Effector memory CD8-positive, alpha-beta T cell (primary cell): ENCODE measurements at places on chromosomes 4 and X.

- no peak for DNase-seq
These were observed 295.1 kb downstream of the GBA3 start for GRCh38 chr4:22987870-22988269.

DNA sequence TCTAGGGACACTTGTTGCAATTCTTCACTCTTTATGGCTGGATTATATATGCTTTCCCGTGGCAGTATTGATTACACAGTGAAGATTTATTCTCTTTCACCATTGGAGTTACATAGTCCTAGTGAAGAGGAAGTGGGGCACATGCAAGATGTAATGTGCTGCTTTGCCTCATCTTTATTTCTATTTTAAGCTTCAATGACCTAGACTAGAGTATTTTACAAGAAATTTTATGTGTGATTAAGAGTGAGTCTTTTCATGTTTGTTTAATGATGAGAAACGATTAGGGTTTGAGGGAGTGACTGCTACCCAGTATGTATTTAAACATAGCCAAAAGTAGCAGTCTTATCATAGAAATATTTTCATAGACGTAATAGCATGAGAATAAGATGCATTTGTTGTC is 30.8 kb downstream of the DIAPH2 start:
- no peak for DNase-seq

- no peak for DNase-seq
These were observed 11.2 kb upstream of the BCOR start for GRCh38 chrX:40108959-40109287.

GRCh38 chr4:18155067-18156041 is 133.8 kb upstream of the LCORL start:
- DNase-seq: no peak

- no peak for DNase-seq
These were observed 271.2 kb upstream of the TENM3 start for GRCh38 chr4:181971973-181972372.

GRCh38 chrX:154802947-154803346 is 2.3 kb downstream of the MPP1 start:
- no peak for DNase-seq

DNA sequence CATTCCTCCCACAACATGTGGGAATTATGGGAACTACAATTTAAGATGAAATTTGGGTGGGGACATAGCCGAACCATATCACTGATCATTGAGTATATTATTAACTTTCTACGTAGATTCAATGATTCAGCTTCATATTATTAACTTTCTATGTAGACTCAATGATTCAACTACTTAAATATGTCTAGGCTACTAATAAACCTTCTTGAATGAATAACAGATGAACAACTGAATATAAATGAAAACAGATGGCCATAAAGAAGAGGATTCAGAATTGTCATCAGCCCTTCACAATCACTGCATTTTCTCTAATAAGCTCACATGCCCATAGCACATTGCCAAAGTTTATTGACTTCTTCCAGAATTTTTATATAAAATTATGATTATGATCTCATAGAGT is 57.0 kb downstream of the CEP44 start:
- DNase-seq: no peak

- DNase-seq: no peak
These were observed 70.4 kb upstream of the ANXA3 start for GRCh38 chr4:78481180-78481579.

DNA sequence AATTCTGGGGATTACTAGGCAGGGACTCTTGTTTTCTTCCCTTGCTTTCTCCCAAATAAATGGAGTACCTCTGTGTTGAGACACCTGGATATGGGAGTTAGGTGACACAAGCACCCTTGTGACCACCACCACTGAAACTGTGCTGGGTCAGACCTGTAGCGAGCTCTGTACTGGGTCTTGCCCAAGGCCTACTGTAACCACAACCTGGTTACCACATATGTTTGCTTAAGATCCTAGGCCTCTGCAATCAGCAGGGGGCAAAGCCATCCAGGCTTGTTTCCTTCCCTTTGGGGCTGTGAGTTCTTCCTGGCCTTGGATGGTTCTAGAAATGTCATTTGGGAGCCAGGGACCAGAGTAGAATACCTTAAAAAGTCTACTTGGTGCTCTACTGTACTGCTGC is 49.4 kb downstream of the LPAR4 start:
- no peak for DNase-seq

GRCh38 chr4:22634541-22635181 is 58.1 kb upstream of the GBA3 start:
- no peak for DNase-seq

DNA sequence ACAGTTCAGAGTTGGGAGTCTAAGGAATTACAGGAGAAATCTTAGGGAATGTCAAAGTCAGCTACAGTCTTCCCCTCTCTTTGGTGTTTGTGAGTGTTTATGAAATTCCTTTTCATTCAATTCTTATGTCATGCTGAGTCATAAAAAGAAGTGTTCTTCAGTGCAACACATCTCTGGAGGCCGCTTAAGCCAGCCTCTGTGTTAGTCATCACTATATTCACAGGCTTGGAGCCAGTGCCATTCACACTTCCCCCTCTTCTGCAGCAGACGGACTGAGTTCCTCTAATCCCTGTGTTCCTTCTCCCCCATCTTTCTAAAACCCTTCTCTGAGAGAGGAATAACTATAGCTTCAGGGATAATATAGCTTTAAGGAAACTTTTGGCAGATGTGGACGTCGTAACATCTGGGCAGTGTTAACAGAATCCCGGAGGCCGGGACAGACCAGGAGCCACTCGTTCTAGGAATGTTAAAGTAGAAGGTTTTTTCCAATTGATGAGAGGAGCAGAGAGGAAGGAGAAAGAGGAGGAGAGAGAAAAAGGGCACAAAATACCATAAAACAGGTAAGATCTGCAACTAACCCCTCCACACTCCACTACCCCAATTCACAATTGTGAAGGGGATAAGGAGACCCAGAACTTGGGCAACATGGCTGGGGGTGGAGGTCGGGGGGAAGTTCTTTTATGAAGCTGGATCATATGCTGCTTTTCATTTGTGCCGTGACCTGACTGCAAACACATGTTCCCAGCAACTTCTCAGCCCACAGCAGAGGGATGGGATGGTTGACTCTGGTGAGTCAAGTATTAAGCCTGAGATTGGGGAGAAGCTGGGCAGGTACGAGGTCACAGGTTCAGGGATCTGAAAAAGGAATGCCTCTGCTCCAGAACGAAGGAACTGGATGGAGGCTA is at the start of gene SRPX2:
TSS of gene SRPX2 (plus strand) at position 244 of the 905 bp plus-strand sequence. CDS start 2,124 bp downstream, outside the sequence.
- no peak for DNase-seq

GRCh38 chr4:98602270-98602669 is 56.1 kb downstream of the TSPAN5 start:
- DNase-seq: no peak

GRCh38 chr4:150345207-150345744 is 236.7 kb upstream of the MAB21L2 start:
- DNase-seq: no peak

GRCh38 chr4:149120331-149121022 is 678.3 kb upstream of the NR3C2 start:
- no peak for DNase-seq

DNA sequence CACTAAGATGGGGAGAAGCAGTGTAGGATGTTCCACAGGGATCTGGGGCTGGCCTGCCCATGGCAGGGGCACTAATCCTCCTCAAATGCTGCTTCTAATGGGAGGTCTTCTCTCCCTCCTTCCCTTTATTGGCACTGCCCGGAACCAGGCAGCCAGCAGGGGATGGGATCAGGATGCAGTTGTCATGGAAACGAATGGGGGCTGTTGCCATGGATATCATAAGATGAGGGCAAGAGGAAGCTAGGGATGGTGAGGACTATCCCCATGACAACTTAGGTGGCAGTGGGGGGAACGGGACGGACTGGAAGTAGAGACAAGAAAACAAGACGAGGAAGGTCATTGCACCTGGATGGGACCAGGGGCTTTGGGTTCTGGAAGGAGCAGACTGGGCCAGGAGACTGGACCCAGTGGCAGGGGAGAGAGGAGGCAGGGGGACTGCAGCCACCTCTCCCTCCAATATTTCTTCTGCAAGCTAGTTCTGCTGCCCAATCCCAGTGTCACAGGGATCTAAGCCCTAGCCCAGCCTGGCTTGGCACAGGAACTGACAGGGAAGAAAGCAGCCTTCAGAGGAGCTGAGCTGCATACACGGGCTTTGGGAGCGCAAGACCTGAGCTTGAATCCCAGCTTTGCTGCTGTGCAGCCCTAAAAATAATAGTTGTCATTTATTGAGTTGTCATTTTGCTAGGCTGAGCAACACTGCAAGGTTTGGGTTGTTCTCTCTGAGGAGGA is 19.0 kb downstream of the IQSEC2 start:
- DNase-seq: no peak

- no peak for DNase-seq
These were observed 688.9 kb upstream of the AMOT start for GRCh38 chrX:113529426-113530013.

DNA sequence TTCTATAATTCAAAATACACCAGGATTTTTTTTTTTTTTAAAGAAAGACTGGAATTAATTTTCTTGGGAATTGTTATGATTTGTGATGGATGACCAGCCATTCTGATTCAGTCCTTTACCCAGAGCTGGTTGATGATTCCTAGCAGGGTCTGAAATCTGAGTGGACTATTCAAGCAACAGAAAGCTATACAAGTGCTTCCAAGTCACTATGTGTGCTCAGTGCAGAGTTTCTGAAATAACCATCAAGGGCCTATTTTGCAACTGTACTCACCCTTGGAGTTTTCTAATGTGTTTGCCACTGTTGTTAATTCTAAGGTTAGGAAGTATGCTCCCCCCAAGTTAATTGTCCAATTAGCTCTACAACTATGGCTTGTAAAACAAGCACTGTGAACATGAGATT is 137.7 kb upstream of the RAPGEF2 start:
- DNase-seq: no peak

DNA sequence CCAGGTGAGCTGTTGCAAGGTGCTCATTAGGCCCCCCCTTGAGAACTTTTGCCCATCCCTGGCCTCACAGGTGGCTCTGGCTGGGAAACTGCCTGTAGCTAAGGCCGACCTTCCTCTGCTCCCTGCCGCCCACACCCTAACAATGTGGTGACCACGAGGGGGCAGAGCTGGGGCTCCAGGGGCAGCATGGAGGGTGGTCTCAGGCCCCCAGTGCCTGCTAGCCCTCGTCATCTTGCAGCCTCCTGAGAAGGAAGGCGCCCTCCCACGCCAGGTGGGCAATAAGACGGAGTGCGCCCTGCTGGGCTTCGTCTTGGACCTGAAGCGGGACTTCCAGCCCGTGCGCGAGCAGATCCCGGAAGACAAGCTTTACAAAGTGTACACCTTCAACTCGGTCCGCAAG is 32.4 kb downstream of the ATP2B3 start:
- DNase-seq: no peak

DNA sequence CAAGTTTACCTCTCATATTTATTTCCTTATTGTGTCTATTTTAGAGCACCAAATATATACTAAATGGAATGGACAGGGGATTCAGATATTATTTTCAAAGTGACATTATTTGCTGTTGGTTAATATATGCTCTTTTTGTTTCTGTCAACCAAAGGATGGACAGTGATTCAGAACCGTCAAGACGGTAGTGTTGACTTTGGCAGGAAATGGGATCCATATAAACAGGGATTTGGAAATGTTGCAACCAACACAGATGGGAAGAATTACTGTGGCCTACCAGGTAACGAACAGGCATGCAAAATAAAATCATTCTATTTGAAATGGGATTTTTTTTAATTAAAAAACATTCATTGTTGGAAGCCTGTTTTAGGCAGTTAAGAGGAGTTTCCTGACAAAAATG is 6.2 kb downstream of the FGB start:
- DNase-seq: no peak

DNA sequence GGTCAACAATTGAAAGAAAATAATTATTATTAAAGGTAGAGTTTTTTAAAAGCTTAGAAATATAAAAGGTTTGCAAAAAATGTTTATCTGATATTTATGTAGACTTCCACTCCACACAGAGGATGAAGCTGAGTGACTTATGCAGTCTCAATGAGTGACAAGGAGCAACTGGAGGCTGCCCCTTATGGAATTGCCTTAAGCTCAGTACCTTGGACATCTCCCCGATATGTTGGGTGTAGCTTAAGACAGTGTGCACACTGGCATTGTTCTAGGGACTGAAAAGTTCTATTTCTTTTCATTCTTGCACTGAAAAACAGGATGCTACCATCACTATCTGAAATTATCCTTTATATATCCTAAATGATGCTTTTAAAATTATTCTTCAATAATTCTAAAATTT is 292.1 kb downstream of the PRDM5 start:
- no peak for DNase-seq

DNA sequence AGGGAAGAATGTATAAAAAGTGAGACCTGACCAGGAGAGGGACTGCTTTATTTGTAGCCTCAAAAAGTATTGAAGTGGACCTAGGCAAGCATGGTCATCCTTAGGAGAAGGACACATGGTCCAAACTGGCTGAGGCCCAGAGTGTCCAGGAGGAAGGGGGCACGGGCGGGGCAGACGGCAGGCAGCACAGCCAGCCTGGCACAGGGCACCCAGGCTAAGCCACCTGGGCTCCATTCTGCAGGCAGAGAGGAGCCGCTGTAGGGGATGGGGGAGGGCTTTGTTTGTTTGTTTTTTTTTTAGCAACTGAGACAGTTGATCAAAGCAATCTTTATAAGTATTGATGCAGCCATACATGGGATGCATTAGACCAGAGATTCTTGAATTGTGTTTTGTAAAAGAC is 188.6 kb downstream of the PRDM5 start:
- DNase-seq: no peak

- no peak for DNase-seq
These were observed 8.2 kb upstream of the YIPF6 start for GRCh38 chrX:68490644-68491043.

DNA sequence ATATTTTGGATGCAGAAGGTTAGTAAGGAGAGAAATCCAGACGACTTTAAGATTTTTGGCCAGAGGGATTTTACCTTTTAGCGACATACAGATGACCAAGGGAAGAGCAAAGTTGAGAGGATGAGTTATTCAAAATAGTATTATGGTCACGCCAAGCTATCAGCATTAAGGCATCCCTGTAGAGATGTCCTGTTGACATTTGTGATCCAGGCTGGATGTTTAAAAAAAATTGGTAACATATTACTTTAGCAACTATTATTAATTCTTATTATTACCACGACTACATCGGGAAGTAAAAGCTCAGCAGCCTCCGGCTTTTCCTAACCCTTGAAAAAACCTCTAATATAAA is 562 bp upstream of the OSTC start:
- DNase-seq: no peak

GRCh38 chr4:185779517-185779916 is 32.5 kb downstream of the SORBS2 start:
- DNase-seq: no peak

DNA sequence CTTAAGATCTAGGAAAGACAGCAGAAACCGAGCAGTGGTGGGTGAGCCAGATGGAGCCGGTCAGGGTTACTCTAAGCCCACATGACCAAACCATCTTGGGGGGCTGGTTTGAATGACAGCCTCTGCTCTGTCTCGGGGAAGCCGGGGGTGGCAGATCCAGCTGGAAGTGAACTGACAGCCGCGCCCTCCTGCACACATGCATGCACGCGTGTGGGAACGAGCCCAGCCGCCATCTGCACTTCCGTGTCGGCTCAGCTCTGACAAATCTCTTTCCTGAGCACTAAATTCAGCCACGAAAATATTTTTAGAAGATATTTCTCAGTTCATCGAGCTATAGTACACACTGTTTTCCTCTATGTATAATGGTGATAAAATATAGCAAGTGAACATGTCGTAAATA is 115.5 kb downstream of the DCTD start:
- no peak for DNase-seq
